ENCODE measurements at places on chromosomes 1 and 21.
A peak's percentile ranks its signal among the peaks of the same experiment; 100 is the strongest.

- DNase-seq = no peak
Observed at GRCh38 chr1:164678136-164678700, 119.2 kb downstream of the PBX1 start.

DNA sequence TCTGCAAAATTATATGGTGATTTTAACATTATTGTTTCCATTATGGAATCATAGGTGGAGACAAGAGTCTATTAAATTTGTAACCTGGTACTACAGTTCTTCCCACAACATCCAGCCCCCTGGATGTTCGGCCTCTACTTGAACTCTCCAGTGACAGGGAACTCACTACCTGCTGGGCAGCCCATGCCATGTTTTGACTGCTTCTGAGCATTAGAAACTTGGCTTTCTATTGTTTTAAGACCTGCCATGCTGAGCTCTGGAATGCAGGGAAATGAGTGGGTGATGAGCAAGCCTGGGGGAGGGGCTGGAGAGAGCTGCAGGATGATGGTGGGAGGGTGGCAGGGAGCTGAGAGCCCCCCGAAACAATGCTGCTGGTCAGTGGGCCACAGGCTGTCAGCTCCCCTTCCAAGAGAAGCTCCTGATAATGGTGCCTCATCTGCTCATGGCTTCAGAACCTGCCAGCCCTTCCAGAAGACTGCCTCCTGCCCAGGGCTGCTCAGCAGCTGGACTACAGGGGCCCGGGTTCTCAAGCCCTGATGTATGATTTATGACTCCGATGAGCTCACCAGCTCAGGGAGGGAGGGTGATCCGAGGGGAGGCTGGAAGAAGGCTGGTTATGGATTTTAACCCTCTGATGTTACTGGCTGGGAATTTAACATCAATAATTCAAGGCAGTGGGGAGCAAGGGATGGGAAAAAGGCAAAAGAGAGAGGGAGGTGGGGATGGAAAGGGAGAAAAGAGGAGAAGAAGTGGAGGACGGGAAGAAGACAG is 205.0 kb downstream of the HIVEP3 start:
- peak; percentile 59 for DNase-seq

DNA sequence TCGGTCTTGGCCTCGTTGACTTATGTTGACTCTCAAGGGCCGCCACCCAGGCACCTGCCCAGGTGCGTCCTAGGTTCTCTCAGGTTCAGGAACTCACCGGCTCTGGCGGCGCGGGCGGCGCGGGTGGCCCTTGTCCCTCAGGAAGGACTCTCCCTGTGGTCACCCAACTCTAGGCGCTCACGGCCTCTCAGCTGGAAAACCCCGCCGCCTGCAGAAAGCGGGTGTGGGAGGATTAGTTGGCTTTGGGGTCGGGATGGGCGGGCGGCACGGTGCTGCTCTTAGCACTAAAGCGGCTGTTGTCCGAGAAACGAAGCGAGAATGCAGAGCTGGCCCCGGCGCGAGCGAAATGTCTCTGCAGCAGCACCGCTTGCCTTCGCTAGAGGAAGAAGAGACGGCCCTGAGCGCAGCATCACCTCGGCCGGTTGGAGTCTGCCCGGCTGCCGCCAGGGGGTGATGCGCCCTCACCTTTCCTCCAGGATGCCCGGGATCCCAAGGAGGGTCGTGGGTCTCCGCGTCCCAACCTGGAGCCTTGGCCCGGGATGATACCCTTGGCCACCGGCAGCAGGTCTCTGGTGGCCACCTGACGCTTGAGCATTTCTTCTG is 8.1 kb upstream of the TADA1 start:
- peak; percentile 44 for DNase-seq

GRCh38 chr1:113146242-113147072 is 73.5 kb downstream of the LRIG2 start:
- no peak for DNase-seq

DNA sequence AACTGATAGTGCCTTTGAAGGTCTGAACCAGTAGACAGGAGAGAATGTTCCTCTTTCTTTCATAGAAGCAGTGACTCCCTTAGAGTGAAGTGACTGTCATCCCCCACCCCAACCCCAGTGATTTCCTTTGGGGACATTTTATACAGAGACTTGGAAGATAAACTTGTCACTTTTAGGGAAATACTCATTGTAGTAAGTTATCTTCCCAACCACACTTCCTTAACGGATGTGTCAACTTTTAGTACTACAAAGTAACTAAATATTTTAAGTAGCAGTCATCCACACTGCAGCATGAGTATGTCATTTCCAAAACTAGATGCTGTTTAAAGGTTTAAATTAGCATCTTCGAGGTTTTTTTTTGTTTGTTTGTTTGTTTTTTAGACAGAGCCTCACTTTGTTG is 13.7 kb downstream of the LRRC8B start:
- no peak for DNase-seq

DNA sequence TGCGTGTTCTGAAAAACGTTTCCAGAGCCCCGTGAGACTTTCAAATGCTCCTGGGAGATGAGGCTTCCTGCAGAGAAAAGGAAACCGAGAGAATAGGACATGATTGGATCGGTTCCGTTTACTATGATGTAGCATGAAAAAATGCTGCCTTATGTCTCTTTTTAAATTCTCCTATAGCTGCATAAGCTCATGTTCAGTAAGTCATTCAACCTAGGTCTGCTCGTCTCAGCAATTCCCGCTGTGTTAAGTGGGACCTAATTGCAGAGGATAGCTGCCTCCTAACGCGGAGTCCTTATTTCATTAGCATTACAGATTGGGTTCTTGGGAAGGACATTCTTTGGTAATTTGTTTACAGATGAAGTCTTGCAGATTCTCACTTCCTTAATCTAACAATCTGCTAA is 165.3 kb downstream of the GALNT2 start:
- DNase-seq = no peak

DNA sequence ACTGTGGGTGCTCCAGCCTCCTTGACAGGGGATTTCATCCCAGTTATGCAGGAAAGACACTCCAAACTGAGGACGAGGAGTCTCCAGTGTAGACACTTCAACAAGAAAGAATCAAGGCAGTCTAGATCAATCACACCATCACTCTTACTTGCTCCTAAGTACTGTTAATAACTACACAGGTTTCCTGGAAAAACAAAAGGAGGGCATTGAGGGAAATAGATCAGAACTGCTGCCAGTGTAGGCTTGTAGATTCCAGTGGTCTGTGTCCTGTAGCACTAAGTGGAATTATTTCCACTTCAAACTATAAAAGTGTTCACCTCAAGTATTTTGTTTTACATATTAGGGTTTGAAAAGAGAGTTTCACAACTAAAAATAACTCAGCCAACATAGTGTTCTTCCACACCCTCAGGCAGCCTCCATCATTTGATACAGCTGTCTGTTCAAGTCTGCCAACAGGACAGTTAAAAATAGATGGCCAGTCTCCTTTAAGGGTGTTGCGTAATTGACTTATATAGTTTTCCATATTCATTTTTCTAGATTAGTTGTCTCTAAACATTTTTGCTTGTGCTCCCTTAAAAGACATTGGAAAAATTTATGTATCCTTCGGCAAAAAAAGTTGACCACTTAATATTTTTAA is 32.0 kb upstream of the AGL start:
- DNase-seq = no peak

DNA sequence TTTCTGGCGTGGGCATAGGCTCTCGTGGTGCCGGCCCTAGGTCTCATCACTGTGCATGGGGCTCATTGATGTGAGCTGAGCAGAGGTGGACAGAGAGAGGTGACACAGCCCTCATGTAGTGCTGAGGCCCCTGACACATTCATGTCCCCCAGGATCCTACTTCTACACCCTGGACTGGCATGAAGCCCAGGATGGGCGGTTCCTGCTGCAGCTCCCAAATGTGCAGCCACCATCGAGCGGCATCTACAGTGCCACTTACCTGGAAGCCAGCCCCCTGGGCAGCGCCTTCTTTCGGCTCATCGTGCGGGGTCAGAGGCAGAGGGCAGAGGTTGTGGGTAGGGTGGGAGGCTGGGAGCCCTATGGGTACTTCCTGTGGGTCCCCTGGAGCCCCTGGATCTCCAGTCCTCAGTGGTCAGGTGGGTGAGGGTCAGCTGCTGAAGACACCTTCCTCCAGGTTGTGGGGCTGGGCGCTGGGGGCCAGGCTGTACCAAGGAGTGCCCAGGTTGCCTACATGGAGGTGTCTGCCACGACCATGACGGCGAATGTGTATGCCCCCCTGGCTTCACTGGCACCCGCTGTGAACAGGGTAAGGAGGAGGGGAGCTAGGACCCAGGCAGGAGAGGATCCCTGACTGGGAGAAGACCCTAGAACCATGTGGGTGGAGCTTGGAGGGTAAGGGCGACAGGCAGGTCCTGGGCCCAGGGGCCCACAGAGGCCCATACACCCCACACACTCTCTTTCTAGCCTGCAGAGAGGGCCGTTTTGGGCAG is 6.1 kb downstream of the TIE1 start:
- DNase-seq = no peak

DNA sequence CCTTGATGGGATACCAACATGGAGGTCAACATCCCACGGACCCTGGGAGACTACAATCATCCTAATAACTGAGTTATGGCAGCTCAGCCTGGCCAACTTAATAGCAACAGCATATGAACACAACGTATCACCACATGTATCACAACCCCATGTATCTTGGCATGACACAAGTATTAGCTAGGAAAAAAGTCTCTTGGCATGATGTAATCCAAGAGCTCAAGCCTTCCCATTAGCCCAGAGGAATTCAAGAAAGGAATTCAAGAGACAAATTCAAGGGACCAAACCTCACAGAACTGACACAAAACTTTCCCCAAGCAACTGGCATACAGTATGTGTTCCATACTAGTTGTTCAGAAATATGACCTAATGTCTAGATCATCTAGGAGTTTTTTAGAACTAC is 100.9 kb upstream of the HMGB4 start:
- no peak for DNase-seq

- DNase-seq = no peak
Observed at GRCh38 chr1:207862241-207862787, 48.6 kb downstream of the CD34 start.

DNA sequence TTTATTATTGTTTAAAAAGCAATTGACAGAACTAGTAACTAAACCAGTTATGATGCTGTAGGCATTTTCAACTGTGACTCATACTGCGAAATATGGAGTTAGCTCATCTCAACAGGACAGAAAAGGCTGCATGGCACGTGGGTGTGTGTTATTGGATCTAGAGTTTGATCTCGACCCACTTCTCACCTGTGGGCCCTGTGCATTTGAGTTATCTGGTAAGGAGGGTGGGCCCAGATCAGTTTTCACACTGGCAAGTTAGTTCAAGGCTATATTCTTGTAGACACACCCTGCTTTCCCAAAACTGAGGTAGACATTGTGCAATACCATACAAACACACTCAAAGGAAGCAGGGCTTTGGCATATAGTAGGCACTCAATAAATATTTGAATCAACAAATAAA is 71.3 kb upstream of the PRDX6 start:
- no peak for DNase-seq

DNA sequence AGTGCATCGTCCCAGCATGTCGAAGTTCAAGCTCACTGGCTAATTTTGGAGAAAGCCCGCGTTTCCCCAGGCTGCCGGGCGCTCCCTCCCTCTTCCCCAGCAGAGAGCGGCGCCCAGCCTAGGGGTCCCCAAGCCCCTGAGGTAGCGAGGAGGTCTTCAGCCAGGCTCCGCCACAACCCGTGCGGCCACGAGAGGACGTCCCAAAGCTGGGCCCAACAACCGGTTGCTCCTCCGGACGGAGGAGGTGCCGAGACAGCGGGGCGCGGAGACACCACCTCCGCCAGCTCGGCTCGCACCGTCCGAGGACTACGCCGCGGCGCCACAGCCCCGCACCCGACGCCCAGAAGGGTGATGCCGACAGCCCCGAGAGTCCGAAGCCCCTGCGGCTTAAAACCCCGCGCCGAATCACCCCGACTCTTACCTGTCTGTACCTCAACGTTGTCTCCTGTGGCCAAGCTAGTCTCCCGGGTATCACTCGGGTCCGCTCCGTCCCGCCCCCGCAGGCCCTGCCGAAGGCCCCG is at the start of gene DENND2C:
TSS of gene DENND2C (minus strand) at position 488 of the 521 bp plus-strand sequence. CDS start 44,065 bp downstream, outside the sequence.
- DNase-seq = peak; percentile 53

- no peak for DNase-seq
Observed at GRCh38 chr1:183593356-183593755, 3.1 kb upstream of the NCF2 start.

DNA sequence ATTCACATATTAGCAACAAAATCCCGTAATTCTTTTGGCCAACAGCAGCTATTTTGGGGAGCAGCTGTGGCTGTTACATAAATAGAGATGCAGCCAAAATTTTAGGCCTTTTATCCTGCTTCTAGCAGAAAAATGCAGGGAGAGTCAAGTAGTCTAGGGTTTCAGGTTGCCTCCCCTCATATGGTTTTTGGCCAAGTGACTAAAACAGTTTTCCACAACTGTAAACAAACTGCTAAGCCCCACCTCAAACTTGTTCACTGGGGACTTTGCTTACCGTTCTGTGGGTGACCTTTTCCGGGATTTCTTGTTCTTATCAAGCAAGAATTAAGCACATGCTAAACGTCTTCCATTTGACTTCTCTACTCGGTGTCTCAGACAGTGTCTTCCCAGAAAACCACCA is 133.4 kb downstream of the EDEM3 start:
- no peak for DNase-seq

GRCh38 chr1:234845097-234845660 is 235.2 kb upstream of the IRF2BP2 start:
- peak; percentile 18 for DNase-seq

DNA sequence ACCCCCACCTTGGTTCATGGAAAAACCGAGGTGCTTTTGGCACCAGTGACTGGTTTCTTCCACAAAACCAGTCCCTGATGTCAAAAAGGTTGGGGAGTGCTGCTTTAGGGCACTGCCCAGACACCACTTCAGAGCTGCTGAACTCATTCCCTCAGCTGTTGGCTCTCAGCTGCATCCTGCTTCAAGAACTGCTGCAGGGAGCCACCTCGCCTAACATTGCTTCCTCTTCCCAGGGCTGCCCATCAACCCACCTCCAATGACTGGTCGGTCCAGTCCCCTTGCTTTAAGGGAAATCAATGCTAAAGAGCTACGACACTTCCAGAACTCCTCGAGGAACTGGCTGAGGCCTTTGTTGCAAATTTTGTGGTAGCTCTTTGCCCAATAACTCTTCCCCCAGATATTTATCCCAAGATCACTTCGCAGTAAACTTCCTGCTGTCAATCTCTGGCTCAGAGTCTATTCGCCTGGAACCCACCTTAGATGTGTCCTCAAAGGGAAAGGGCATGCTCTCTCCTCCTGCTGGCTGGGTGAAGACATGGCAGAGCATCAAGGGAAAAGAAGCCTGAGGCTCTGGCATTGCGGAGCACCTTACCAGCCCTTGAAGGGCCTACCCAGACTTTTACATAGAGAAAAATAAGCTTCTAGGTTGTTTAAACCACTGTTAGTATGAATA is 29.0 kb downstream of the C1orf52 start:
- DNase-seq = peak; percentile 85
